Mucosa of gallbladder (tissue), 1 donor: ENCODE measurements at places on chromosomes 16 and 17. TPM values are rescaled to one million over a fixed set of nuclear protein-coding genes. Genes with fewer than 3 reads are reported as not detected.
A peak's percentile ranks its signal among the peaks of the same experiment; 100 is the strongest.

DNA sequence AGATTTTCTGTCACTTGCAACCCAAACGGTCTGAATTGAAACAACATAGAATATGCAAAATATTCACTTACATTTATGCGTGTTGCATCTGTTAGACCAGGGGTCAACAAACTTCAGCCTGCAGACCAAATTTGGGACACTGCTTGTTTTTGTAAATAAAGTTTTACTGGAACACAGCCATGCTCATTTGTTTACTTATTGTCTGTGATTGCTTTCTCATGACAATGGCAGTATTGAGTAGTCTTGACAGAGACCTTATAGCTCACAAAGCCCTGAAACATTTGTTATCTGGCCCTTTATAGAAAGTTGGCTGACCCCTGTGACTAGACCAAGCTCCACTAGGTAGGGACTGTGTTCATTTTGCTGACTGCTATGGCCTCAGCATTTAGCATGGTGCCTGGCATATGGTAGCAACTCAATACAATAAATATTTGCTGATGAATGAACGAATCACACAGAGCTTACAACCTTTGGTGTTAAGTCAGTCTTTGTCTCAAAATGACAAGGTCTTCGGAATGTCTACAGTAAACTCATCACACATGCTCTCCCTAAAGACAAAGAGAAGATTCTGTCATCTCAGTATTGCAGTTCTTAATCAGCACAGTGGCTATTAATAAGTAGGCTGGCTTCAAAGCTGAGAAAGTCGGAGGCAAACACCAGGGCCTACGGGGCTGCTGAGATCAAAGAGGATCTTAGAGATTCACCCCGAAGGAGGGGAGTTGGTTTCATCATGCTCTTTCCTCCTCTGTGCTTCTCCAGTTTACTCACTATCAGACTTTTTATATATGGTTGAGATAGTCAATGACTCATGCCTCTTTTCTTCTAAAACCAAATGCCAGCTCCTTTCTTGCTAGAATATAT lies 95.2 kb upstream of the AXIN2 start:
- no peak for DNase-seq

DNA sequence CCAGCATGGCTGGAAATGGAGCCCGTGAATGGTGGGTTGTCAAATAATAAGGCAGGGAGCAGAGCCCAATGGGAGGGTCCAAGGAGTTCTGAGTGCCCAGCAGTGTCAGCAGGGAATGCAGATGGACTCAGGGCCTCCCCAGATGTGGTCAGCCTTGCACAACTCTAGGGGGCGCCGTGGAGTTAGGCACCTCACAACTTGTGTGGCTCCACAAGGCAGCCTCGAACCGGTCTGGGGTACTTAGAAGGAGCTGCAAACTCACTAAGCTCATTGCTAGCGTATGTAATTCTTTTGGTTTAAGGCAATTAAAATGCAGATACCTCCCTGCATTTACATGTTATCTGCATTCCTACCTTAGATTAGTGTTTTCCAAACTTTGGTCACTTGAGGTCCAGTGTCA lies 18.1 kb downstream of the IRF8 start:
- DNase-seq = no peak

DNA sequence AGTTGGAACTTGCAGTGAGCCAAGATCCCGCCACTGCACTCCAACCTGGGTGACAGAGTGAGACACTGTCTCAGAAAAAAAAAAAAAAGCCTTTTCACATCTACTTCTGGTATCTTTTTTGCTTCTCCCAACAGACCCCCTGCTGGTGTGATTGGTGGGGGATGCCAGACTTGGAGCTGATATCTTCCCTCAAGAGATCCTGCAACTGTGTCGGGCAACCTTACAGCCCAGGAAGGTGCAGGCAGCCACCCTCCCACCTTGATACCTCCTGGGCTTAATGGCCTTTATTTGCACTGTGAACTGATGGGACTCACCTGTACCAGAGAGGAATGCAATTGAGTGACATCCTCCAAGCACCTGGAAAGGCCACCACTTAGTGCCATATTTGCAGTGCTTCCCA lies 142.3 kb downstream of the RGS9 start:
- no peak for DNase-seq

DNA sequence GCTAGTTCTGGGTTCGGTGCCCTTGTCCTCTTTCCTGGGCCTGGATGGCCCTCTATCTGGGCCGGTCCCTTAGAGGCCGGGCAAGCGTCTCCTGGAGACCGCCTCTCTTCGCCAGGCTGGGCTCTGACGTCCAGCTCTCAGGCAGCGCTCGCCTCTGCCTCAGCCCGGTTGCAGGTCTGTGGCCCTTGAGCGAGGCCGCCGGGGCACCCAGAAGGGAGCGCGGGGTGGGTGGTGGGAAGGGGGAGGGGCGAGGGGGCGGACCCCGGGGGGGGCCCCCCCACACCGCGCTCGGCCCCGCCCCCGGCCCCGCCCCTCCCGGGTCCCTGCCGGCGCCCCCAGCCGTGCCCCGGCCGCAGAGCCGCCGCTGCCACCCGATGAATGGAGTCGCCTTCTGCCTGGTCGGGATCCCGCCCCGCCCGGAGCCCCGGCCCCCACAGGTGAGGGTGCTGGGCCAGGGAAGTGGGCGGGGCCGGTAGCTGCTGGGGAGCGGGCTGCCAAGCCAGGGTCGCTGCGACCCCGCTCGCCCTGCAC lies at the start of gene ARHGAP23:
Gene ARHGAP23, plus strand, starts transcription at position 353 of the 531 bp plus-strand sequence. Its CDS starts 22 bp downstream, at position 375.
- DNase-seq = peak; percentile 48

Gene KRT40
- total RNA-seq = not detected
